ENCODE measurements at places on chromosomes 4 and X.

GRCh38 chr4:178672512-178672911 lies 1230.3 kb upstream of the AGA start:
- DNase-seq = no peak

DNA sequence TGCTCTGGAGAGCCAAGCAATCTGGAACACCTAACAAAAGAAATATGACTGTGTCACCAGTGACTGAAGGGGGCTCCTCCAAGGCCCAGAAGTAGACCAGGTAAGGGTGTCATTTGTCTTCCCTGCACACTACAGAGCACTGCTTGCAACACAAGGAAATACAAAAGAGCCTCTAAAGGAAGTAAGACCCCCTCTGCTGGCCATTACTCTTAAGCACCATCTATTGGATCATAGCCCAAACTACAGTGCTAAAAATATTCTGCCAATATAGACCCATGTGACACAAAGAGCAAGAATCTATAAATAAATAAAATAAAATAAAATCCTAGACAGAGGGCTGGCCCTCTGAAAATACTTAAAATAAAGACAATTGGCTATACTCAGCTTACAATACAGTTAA lies 528.7 kb downstream of the TMA16 start:
- no peak for DNase-seq

DNA sequence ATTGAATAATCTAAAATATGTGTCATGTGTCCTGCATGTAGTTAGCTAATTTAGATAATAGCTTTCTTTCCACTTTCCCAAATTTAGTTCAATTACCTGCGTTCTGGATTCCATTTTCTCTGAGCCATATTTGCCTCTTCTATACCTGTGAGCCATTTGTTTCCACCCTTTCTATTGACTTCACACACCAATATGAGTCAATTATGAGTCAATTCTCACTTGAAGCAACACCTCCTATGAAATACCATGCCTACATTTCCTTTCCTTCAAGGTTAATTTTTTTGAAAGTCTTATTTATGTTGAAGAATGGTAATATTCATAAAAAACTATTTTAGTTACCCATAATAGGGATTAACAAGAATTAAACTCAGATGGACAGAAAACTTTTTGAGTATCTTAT lies 25.8 kb downstream of the NPY2R start:
- no peak for DNase-seq

- no peak for DNase-seq
Observed at GRCh38 chr4:1658581-1658980, 25.5 kb downstream of the FAM53A start.

DNA sequence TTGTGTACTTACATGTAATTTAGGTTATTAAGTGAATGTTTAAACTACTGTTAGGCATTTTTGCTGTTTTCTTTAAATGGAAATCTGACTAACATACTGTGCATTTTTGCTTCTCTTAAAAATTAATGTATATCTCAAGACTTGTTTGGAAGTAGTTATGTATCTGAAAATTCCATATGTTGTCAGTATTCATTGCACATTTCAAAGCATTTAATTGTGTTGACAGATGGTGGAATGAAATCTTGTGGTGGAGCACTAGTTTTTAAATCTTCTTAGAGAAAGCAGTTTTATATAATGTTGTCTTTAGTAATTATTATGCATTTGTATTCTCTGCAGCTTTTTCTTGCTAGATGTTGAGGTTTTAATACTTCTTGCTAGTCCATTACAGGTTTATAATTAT lies 71.5 kb upstream of the MSANTD1 start:
- DNase-seq = no peak

GRCh38 chr4:12636191-12636590 lies 847.9 kb downstream of the RAB28 start:
- no peak for DNase-seq

- DNase-seq = no peak
Observed at GRCh38 chrX:118088084-118088483, 28.5 kb downstream of the KLHL13 start.

GRCh38 chr4:48331577-48332330 lies 9.6 kb upstream of the SLAIN2 start:
- no peak for DNase-seq

DNA sequence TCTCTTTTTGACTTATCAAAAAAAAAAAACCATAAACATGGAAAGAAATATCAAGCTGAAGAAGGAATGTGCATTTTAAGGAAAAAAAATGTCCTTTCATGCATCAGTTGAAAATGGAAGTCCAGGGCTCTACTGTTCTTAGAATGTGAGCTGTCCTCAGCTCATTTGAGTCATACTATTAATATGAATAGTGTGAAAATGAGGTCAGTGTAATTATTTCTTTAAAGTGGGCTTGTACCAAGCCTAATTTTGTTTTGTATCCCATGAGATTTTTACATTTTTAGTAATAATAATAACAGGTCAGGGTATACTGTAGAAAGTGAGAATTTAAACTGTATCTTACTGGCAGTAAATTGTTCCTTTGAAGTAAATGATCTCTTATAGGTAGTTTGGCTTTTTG lies 148.5 kb downstream of the NAA11 start:
- DNase-seq = no peak

DNA sequence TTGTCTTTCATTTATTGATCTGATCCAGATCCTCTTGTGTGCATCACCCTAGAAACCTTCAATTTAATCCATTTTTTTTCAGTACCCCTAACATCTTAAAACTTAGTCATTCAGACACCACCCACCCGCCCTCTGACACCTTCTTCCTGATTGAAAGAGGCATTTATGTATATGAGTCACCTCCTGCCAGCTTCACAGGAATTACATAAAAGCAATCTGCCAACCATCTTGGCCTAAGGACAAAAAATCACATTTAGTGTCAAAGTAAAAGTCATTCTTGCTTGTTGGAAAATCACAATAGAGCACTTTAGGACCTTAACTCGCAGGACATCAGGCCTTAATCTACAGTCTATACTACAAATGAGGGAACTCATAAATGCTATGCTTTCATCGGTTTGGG lies 52.1 kb downstream of the NDST3 start:
- no peak for DNase-seq

- no peak for DNase-seq
Observed at GRCh38 chr4:148563684-148564083, 121.5 kb upstream of the NR3C2 start.

GRCh38 chrX:154720067-154720466 lies 30.8 kb downstream of the GAB3 start:
- no peak for DNase-seq

GRCh38 chr4:185036842-185037241 lies 18.6 kb downstream of the HELT start:
- no peak for DNase-seq

DNA sequence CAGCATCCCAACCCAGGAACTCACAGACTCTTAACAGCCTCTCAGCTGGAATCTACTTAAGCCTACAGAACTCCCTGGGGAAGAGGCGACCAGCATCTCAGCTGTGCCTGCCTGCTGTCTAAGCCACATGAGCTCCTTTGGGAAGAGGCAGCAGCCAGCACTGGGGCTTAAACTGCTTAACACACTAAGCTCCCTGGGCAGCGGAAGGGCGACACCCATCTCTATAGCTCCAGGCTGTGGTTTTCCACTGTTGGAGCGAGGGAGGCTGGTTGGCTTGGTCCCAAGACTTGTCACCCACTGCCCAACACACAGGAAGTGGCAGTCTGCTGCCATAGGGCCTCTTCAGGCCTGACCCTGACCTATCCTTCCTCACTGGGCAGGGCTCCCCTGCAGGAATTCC lies 1544.1 kb upstream of the ADGRL3 start:
- no peak for DNase-seq

- DNase-seq = no peak
Observed at GRCh38 chr4:15341733-15342300, 86.0 kb upstream of the C1QTNF7 start.

- no peak for DNase-seq
Observed at GRCh38 chrX:136656361-136656964, 8.5 kb downstream of the CD40LG start.

DNA sequence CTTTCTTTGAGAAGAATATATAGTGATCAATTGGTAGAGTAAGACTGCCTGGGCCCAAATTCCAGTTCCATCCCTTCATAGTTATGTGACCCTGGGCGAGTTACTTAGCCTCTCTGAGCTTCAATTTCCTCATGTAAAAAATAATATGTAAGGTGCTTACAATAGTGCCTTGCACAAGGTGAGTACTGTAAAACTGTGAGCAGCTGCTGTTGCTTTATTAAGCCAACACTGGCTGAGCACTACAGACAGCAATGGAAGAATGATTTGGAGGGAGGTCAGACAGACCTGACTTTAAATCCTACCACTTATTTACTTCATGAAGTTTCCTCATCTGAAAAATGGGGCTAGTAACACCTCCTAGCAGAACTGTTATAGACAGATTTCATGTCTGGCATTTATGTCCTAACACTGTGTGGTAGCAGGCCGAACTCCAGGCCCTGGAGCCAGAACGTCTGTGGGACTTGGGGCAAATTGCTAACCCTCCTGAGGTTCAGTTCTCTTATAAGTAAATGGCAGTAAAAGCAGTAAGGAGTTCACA lies 53.8 kb downstream of the RNF150 start:
- DNase-seq = no peak

DNA sequence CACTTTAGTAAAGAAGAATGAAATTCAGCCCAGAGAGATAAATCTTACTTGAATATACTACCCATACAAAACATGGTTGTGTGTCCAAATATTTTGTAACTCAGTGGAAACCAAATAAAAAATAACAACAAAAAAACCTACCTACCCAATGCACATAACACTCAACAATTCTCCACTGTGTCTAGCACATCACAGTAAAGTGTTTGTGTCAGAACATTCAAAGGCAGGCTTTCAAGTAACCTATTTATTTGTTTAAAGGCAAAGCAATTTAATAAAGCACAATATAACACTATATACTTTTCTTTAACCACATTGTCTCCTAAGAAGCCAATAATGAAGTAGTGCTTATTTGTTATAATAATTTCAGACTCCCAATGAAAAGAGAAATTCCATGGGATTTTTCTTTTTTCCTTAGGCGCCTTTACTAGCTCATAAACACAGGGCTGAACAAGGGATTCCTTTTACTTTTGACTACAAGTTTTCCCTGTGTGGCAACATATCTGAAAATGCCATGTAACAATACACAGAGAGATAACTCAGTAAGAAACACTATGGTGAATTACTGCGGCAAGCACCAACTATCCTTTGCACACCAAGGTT lies 13.7 kb downstream of the RASGEF1B start:
- DNase-seq = no peak

GRCh38 chr4:108628411-108628810 lies 8.0 kb downstream of the RPL34 start:
- DNase-seq = no peak

GRCh38 chr4:56870946-56871345 lies 36.8 kb upstream of the REST start:
- DNase-seq = no peak

GRCh38 chr4:21992330-21992729 lies 43.8 kb upstream of the KCNIP4 start:
- no peak for DNase-seq

GRCh38 chr4:61373901-61374440 lies 173.8 kb downstream of the ADGRL3 start:
- DNase-seq = no peak

DNA sequence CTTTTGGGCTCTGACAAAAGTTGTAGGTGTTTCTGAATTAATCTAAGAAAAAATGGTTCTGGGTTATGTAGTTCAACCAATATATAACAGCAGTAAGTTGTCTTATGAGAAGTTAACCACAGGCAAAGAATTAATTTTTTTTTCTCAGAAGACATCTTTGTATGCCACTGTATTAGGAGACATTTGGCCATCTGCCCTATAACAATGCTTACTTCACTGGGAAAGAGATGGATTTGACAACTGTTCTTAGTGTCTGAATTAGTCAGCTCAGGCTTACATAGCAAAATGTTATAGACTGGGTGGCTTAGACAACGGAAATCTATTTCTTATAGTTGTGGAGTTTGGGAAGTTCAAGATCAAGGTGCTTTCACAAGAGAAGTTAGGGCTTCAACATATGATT lies 508.1 kb downstream of the STIM2 start:
- DNase-seq = no peak

DNA sequence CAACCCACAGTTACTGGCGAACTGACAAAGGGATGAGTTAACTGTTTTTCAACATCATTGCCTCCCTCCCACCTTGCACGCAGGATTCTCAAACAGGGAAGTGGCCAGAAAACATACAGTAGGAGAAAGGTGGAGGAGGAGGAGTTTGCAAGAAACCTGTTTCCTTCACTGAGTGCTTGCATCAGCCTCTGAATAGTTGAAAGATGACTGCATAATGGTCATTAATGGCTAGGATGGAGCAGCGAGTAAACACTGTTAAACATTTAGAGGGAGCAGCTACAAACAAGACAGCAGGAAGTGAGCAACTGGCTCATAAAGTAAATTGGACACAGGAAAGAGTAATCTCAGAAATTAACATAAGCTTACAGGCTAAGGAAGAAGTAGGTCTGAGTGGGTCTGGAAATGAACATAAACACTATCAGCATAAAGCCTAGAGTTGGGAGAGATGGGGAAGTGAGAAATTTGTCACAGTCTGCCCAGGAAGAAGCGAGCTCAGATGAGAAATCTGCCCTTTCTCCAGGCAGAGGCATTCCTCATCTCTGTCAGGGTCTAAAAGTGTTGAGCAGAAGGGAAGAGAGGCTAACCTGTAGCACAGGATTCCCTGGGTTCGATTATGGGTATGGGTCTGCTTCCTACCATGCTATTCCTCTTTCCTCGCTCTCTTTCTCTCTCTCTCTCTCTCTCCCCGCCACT lies 38.6 kb downstream of the TRPC5OS start:
- no peak for DNase-seq

- DNase-seq = no peak
Observed at GRCh38 chrX:98398542-98398941, 1514.8 kb downstream of the RPA4 start.

DNA sequence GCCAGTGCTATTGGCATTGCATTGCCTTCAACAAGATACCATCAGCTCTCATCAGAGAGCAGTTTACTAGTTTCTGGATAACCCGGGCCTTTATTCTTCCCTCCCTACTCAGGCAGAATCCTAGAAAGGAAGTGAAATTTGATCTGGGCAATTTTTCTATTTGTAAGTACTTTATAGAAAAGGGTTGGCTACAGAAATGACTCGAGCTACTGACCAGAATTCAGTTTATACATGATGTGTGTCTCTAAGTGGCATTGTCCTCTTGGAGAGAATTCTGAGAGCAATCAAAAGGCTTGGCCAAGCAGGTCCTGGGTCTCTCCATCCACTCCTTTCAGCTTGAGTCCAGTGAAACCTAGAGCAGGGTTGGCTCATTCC lies 192.7 kb upstream of the LEF1 start:
- DNase-seq = no peak

DNA sequence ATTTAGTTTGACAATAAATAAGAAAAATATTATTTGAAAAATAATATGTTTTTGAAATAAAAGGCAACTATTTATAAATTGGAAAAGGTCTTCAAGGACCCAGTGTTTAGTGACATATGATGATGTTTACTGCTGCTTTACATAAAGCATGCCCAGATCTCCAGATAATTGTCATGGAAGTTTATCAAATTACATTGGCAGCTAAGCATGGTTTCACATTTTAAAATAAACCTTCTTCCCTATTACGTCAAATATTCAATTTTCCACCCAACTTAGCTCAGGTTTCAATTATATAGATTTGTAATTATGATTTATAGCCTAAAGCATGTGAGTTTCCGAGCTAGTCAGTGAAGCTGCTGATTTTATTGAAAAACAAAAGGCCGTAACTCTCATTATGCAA lies 417.2 kb downstream of the CFAP47 start:
- DNase-seq = no peak

Measured in renal cortex interstitium (tissue), 15 donors.